Stimulated activated CD4-positive, alpha-beta T cell treated with anti-CD3 and anti-CD28 coated beads, TNF-alpha, amount 100 ng/mL, for 1 hour (primary cell): ENCODE measurements at places on chromosomes 2 and 18.
A peak's percentile ranks its signal among the peaks of the same experiment; 100 is the strongest.

DNA sequence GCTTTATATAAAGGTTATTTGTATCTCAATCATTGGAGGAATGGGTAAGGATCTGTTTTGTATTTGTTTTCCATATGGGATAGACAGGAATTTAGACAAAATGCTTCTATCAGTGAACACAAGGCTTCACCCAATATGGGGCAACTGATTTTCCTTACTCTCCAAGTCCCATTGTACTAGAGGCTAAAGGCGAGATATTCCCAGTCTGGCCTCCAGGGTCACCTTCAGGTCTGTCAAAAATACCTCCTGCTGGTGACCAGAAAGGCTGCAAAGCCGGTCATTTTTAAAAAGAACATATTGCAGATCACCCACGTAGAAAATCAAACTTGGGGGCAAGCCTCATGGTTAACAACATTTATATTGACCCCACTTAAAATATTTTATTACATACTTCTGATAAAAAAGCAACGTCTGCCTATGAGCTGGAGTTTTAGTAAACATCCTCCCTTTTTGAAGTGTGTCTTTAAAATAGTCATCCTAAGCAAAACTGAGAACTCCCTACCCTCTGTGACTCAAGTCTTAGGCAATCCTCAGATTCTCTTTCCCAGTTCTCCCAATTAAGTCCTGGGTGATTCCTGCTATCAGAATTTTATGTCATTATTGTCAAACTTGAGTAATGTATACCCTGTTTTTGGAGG is 276.6 kb downstream of the MREG start:
- no peak for DNase-seq

GRCh38 chr2:201891676-201892075 is 85.3 kb downstream of the CDK15 start:
- no peak for DNase-seq

DNA sequence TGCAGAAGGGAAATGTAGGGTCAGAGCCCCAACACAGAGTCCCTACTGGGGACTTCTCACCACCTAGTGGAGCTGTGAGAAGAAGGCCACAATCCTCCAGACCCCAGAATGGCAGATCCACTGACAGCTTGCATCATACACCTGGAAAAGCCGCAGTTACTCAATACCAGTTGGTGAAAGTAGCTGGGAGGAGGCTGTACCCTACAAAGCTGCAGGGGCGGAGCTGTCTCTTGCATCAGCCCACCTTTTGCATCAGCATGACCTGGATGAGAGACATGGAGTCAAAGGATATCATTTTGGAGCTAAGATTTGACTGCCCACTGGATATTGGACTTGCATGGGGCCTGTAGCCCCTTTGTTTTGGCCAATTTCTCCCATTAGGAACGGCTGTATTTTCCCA is 237.3 kb downstream of the CALCRL start:
- no peak for DNase-seq

DNA sequence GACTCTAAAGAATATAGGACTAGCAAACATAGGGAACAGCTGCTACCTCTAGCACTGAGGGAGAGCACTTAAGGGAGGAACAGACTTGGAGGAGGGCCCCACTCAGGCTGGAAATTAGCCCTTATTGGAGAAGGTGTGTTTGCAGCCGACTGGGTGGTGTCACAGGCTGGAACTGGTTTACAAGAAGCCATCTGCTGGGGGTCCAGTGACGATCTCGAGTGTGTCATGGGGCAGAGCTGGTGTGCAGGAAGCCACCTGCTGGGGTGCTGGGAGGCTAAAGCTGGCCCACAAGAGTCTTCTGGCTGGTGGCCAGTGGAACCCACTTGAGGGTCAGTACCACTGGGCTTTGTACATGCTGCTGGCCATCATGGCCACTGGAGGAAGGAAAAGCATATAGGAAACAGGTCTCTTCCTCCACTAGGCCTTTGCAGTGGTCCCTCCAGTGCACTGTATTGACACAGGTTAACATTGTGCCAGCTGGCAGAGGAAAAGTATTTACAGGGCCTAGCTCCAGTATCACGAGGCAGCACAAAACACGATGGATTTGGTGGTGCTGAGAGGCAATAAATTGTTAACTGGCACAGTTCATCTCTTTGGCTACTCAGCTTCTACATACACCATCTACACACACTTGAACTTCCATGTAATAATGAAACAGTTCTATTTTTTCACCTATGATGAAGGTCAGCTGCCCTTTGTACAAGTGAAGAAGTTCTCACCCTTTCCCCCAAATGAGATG is 43.6 kb downstream of the MAP3K20 start:
- no peak for DNase-seq

DNA sequence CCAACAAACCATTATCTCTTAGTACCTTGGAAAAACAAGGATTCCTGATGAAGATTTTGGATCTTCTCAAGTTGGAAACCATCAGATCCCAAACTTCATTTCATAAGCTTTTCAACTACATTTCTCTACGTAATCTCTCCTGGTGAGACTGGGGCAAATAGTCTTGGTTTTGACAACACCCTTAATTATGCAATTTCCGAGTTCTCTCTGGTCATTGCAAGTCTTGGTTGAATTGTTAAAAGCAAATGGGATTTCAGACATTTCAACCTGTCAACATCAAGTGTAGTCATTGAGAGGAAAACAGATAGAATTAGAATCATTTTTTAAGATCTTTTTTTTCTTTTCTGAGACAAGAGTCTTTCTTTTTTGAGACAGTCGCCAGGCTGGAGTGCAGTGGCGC is 26.2 kb downstream of the KLF7 start:
- no peak for DNase-seq

DNA sequence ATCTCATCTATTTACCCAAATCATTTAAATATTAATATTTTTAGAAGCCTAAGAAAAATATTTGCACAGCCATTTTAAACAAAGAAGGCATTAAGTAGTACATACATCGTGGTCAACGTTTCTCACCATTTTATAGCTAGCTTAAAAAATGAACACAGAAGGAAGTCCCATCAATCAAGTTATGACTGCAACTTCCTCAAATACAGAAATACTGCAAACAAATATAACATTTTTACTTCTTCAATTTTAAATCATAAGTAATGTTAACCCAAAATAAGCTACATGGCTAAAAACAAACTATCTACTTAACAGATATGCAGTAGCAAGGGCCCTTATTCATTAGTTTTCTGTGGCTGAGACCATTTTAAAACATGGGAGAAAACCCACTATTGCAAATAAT is 30.6 kb downstream of the ITSN2 start:
- no peak for DNase-seq

DNA sequence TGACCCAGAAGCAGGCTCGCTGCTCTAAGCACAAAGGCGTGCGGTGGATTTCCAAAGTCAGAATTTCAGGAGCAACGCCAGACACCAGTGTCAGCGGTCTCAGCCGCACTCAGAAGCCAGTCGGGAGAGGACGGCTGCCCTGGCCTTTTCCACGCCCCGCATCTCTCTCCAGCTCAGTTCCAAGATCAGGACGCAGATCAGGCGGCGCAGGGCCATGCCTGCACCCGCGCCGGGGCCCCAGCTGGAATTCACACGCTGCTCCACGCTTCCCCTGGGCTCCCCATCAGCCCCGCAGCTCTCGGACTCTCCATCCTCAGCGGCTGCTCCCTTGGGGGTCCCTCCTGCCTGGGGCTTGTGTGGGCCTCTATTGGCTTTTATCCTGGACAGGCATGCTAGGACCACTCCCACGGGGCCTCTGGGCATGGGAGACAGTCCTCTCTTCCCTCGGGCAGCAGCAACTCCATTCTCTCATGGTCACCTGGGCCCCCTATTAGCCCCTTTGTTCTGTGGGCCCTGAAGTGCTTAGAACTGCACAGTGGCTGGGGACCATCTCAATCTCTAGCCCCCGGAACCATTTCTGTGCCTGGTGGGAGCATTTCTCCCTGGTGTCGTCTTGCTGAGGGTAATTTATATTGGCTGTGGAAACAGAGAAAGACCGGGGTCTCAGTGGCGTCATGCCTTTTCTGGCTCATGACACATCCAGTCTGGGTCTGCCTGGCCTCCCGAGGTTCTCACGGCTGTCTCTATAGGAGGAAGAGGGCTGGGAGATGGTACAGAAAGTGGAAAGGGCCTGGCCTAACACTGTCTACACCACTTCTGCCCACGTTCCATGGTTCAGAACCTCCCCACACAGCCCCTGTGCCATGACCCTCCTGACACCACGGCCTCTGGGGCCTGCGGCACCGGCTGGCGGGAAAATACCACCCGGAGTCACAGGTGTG is 14.9 kb upstream of the TMEM18 start:
- DNase-seq: no peak

GRCh38 chr2:48016225-48017019 is 110.1 kb upstream of the FBXO11 start:
- DNase-seq: no peak

DNA sequence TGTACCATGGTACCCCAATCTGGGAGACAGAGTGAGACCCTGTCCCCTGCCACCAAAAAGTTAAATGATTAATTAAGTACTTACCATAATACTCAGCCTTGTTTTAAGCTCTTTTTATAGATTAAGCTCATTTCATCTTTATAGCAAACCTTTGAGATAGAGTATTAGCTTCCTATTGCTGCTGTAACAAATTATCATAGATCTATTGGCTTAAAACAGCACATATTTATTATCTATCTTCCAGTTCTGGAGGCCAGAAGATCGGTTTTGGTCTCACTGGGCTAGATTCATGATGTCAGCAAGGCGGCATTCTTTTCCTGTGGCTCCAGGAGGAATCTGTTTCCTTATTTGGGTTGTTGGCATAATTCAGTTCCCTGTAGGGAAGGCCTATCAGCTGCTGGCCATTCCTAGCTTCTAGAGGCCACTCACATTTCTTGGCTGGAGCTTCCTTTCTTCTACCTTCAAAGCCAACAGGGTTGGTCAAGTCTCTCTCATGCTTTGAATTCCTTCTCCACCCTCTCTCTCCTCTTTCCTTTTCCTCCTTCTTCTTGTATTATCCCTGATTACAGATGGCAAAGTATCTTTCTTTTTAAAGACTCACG is 13.7 kb upstream of the GREB1 start:
- no peak for DNase-seq

DNA sequence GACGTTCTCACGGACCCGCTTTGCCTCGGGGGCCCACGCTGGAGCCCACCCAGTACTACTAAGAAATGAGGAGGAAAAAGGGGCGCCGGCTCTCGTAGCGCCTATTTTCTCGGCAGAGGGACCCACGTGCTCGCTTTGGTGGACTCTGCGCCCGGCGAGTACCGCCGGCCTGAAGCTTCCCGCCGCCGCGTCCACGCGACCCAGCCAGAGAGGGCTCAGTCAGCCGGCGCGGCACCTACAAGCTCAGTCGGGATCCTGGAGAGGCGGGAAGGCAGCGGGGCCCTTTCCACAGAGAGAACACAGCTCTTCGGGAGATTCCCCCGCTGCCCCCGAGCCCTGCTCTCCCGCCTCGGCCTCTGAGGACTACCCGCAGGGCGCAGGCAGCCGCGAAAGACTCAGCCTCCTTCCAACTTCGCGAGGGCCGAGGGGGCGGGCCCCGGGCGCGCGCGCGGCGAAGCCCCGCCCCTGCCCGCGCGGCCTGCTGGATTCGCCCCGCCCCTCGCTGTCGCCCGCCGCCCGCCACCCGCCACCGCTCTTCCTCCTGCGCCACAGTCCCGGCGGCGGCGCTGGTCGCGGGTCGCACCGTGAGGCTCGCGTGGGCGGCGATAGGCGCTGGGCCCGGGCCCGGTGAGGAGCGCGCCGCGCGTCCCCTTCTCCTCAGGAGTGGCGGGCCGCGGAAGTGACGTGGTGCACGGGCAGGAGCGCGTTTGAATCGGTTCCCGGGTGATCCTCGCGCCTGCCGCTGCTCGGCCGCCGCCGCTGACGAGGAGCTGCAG is at the start of gene SMCHD1:
SMCHD1 (plus strand) TSS at position 549 of the 776 bp plus-strand sequence. CDS start 350 bp downstream, outside the sequence.
- DNase-seq: peak; percentile 80

- DNase-seq: no peak
Observed at GRCh38 chr2:140234116-140234515, 1453.9 kb upstream of the NXPH2 start.

DNA sequence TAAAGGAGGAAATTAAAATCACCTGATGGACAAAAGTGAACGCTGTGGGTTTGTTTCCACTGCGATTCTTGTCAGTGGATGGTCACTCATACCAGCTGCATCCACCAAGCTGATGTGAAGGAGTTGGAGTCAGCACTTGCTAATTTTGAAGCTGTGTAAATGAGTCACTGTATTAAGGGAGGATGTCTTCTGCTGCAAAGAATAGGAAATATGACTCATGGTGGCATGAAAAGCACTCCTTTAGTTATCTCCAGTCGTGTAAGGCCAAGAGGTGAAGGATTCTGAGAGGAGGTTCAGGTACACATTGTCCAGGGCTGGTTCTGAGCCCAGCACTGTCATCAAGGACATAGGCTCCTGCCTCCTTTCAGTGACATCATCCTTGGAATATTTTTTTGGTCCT is 71.7 kb upstream of the SKOR2 start:
- no peak for DNase-seq

DNA sequence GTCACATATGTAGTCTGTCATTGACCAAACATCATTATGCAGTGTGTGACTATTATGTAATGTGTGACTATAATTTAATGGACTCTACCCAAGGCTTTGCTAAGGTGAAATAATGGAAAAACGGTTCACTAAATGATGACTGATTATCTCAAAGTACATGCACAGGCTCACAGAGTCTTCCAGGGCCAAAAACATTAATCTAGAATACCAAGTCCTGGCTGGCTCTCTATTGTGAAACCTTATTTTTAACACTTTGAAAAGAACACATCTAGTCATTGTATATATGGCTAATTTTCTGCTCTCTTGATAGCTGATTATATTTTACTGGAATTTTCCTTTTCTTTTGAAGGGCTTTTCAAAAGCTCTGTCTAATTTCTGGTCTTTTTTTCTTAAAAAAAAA is 102.9 kb upstream of the THUMPD2 start:
- DNase-seq: no peak

DNA sequence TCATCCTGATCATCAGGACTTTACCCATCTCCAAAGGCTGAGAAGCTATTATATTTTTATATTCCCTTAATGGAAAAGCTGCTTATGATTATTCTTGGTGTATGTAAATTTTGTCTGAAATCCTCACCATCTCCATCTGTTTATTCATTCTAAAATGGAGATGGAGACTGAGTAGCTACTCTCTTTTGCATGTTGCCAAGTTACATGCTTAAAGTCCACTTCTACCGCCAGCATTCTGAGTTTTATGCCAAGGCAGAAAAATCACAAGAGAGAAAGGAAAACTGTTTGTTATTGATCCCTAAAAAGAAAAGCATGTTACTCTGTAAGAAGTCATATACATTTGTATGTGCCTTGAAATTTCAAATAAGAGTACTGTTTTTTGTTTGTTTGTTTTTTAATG is 94.4 kb upstream of the NOSTRIN start:
- DNase-seq: no peak
